Stimulated activated CD4-positive, alpha-beta T cell treated with anti-CD3 and anti-CD28 coated beads, Interleukin-1b, Interleukin-23, amount 100 ng/mL, for 24 hours (primary cell): ENCODE measurements at places on chromosomes 1 and 21.
A peak's percentile ranks its signal among the peaks of the same experiment; 100 is the strongest.

DNA sequence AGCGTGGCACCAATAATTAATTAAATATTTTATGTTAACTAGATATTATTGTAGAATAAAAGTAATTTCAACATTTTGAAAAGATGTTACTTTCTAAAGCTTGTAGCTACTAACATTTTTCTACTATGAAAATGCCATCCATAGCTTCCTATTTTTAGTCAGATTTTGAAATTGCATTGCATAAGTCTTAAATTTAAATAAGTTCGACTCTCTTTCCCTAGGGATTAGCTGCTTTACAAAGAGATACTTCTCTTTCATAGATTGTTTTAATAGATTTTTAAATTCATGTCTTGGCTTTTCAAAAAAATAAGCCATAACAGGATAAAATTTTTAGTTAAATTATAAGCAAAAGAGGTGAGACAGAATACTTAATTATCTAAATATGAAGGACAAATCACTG is 1279.6 kb downstream of the KCNT2 start:
- no peak for DNase-seq

DNA sequence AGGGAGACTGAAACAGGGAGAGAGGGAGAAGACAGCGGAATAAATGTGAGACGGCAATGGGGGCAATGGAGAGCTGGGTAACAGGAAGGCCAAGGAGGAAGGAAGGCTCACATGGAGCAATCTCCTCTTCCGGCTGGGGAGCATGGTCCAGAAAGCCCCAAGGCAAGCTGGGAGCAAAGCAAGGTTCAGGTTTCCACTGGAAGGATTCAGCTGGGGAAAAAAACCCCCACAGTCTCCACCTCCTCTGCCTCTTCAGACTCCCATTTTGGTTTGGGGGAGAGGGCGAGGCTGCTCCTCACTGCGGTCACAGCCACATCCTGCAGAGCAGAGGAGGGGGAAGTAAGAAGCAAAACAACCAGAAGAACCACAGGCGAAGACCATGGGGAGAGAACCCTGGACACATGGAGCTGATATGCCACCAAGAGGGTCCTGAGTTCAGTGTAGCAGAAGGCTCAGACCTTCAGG is 650 bp downstream of the TNFAIP8L2 start:
- no peak for DNase-seq

DNA sequence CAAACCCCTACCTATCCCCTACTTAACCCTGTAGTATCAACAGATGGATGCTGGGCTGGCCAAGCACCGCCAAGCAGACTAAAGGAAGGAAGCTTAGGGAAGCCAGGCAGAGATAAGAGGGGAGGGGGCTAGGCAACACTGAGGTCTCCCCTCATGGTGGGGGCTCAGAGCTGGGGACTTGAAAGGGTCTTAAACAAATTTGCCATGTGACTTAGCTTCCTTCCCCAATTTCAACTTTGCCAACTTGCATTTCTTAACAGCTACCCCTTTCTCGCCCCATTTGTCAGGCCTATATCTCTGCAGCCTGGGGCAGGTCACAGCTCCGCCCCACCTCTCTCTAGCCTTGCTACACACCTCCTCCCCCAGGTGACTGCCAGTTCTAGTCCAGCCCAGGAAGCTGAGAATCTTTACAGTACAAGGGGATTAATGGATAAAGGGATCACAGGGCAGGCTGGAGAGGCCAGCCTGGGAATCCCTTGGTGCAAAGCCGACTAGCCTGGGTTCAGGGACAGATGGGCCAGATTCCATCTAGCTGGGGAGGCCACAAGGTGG is 3.4 kb downstream of the KIF21B start:
- DNase-seq = no peak

DNA sequence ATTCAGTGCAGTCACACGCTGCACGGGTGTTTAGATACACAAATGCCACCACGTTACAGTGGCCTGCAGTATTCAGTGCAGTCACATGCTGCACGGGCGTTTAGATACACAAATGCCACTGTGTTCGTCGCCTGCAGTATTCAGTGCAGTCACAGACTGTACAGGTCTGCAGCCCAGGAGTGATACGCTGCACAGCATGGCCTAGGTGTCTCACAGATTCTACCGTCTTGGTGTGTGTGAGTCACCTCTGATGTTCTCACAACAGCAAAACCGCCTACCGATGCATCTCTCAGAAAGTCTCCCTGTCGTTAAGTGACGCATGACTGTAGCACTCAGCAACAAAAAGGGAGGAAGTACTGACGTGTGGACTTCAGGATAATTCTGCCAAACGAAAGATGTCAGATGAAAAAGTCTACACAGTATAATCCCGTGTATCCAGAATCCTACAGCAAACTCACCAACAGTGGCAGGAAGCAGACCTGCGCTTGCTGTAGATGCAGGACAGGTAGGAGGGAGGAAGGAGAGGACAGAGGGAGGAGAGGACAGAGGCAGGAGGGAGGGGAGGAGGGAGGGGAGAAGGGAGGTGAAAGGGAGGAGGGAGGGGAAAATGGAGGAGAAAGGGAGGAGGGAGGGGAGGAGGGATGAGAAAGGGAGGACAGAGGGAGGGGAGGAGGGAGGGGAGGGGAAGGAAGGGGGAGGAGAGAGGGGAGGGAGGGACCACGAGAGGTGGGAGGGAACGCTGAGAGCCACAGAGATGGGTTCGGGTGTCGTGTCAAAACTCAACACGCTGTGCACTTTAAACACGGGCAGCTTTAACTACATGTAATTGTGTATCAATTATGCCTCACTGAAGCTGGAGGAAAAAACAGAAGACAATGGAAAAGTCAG is 36.3 kb upstream of the PCBP3 start:
- DNase-seq = peak; percentile 40

- no peak for DNase-seq
These were observed 635 bp upstream of the APH1A start for GRCh38 chr1:150269451-150269850.

DNA sequence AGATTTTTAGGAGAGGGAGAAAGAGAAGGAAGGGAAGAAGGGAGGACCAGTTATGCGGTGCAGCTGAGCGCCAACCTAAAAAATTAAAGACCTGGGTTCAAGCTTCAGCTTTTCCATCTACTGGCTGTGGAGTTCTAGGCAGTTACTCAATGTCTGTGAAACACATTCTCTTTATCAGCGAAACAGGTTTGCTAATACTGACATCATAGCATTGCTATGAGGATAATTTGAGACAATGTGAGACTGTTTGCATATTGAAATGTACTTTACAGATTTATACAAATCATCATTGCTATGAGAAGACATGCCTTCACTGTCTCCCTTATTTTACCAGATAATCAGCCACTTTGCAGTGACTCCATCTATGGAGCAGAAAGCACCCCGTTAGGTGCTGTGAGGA is 222.9 kb upstream of the SGIP1 start:
- no peak for DNase-seq

DNA sequence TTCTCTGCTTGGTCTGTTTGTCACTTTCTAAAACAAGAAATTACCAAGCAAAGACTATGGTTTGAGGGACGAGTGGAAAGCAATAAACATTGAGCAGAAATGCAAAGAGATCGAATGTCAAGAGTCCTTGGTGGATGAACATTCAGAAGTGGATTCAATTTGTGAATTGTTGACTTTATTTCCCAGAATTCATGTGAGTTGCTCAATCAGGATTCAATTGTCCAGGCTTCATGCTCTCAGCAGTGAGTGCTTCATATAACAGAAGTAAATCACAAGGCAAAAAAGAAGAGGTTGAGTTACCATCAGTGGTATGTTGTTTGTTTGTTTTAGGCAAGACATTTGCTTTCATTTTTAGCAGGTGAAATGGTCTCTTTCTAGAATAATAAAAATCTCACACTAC is 31.9 kb downstream of the NGF start:
- DNase-seq = no peak

DNA sequence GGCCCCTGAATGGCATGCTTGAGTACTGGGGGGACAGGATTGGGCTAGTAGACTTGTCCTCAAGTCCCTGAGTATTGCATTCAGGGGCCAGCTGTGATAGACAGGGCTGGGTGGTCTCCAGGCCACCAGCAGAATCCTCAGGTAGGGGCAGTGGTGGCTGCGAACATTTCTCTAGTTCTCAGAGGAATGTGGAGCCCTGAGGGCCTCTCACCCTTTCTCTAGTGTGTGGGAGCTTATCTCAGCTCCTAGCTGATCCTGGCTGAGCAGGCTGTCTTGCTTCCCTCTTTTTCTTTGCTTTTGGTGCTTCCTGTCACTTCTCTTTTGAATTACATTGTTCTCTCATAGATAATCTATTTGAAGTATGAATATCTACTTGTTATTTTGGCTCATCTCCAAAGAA is 30.0 kb upstream of the PM20D1 start:
- DNase-seq = no peak

- no peak for DNase-seq
These were observed 2.2 kb downstream of the ITSN1 start for GRCh38 chr21:33644383-33645074.

- DNase-seq = no peak
These were observed 87.5 kb downstream of the ATP5PO start for GRCh38 chr21:33828083-33828482.

DNA sequence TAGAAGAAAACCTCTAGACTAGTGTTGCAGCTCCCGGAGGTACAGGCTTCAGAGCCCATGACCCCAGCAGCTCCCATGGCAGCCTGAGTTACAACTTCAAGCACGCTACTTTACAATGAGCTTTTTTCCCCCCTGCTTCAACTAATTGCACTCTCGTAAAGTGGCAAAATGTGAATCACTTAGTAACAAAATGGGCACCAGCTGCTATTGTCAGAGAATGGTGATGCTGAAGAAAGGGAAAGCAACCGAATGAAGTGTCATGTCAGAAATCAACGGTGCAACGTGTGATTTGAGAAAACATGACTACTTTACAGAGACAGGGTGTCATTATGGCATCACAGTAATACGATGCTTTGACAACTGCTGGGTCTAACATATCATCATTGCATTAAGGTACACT is 40.5 kb downstream of the ESRRG start:
- DNase-seq = no peak

GRCh38 chr1:51301152-51301843 is 29.1 kb downstream of the TTC39A start:
- no peak for DNase-seq

GRCh38 chr1:155086856-155087535 is 8.4 kb downstream of the EFNA3 start:
- no peak for DNase-seq

DNA sequence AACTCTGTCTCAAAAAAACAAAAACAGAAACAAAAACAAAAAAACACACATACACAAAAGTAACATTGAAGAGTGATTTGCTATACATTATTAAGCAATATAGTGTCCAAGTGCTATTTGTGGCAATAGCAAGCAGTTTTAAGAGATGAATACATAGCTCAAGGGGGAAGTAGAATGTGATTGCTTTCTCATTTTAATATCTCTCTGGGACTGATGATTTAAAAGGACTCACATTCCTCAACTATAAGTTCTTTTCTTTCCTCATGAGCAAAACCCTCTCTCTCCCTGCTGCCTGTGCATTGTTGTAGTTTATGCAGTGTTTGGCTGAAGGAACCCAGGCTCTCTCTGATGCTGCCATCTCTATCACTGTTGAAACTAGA is 47.0 kb upstream of the CSF1 start:
- DNase-seq = no peak

- DNase-seq = no peak
These were observed 568.3 kb upstream of the ADGRL2 start for GRCh38 chr1:81232420-81232819.

- DNase-seq = no peak
These were observed 2.3 kb downstream of the LDLRAD2 start for GRCh38 chr1:21814241-21814918.

- DNase-seq = no peak
These were observed 4.8 kb upstream of the TFF3 start for GRCh38 chr21:42319851-42320572.

- DNase-seq = no peak
These were observed 65.1 kb downstream of the LHX9 start for GRCh38 chr1:197982256-197982655.

GRCh38 chr21:24045775-24046215 is 1561.5 kb downstream of the MRPL39 start:
- DNase-seq = no peak

DNA sequence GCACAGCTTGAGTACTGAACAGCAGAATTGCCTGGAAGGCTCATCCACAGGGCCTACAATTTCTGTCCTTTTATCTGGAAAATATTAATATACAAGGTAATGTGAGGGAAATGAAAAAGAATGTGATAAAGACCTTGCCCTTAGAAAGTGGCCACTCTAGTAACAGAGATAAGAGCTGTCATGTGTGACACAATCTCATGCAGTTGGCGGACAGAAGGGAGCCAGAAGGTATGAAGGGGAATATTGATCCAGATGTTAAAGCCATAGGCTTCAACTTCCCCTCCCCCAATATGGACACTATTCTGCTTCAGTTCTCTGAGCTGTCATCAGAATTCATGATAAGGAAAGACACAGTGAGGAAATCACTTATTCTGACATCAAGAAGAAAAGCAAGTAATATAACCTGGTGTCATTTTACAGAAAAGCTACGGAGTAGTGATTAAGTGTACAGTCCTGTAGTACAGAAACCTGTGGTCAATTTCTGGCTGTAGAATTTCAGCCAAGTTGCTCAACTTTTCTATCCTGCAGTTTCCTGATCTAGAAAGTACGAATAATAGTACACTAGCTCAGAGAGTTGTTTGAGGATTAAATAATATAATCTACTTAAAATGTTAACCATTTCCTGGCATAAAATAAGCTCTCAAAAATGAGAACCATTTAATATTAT is 572.1 kb downstream of the DPYD start:
- DNase-seq = no peak

GRCh38 chr1:231045286-231045685 is 5.2 kb upstream of the FAM89A start:
- no peak for DNase-seq

DNA sequence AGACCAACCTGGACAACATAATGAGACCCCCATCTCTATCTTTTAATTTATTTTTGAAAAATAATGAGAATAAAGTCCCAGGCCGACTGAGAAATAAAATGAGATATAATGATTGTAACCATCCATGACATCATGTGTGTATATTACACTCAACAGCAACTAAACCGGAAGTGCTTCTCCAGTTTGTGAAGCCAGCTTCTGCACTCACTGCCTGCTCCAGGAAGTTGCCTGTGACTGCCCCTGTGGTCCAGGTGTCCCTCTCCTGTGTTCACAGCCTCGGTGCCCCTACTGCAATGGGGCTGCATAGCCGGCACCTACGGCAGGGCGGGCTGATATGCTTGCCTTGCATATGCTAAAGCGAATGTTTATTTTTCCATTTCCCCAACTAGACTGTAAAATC is 68.3 kb downstream of the SSBP3 start:
- no peak for DNase-seq

DNA sequence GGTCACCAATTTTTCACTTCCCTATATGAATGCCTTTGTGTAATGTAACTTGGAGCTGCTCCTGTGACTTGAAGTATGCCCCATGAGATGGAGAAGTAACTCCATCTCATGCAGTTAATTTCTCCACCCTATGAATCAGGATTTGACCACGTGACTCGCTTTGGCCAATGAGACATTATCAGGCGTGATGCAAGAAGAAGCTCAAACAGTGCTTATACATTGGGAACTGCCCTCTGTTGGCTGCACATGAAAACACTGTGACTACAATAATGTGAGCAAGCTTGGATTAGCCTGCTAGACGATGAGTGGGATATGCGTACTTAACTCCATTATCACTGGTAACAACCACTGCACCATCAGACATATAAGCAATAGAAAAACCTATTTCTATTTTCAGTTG is 684.4 kb downstream of the PLA2G4A start:
- no peak for DNase-seq

- no peak for DNase-seq
These were observed 276.4 kb upstream of the B3GALT2 start for GRCh38 chr1:193462629-193463320.
